Activated naive CD4-positive, alpha-beta T cell treated with anti-CD3 and anti-CD28 coated beads for 36 hours (primary cell): ENCODE measurements at places on chromosomes 5 and 9.
A peak's percentile ranks its signal among the peaks of the same experiment; 100 is the strongest.

GRCh38 chr5:167245868-167246267, 1045.6 kb upstream of the WWC1 start:
- no peak for DNase-seq

DNA sequence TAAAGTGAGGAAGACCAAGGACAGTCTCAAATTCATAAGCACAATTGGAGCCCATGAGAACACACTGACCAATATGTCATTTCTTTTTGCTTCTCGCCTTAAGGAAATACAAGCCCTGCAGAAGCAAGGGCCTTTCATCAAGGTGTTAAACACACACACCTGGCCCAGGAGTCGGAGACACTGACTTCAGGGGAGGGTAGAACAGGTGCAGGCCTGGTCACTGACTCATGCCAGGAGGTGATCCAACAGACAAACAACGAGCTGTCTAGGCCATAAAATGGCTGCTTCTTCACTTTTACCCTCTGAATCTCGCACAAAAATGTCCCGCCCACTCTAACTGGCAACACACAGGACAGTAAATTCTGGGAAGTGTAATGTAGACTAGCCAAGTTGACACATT, 62.7 kb downstream of the RGMB start:
- DNase-seq: no peak

DNA sequence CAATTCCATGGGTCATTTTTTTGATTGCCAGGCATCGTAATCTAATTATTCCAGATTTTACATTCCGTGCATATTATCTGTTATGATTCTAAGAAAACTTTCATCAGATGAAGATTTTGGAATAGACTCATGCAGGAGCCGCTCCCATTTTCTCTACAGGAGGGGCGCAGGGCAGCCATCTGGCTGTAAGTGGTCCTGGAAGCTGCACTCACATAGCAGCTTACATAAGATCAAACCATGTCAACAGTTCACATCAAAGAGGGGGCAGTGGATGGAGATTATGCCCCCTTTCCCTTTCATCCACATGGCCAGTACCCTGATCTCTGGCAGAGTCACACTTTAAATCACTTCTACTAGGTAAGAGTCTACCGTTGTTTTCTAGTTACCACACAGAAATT, 73.3 kb upstream of the PCA3 start:
- DNase-seq: no peak

DNA sequence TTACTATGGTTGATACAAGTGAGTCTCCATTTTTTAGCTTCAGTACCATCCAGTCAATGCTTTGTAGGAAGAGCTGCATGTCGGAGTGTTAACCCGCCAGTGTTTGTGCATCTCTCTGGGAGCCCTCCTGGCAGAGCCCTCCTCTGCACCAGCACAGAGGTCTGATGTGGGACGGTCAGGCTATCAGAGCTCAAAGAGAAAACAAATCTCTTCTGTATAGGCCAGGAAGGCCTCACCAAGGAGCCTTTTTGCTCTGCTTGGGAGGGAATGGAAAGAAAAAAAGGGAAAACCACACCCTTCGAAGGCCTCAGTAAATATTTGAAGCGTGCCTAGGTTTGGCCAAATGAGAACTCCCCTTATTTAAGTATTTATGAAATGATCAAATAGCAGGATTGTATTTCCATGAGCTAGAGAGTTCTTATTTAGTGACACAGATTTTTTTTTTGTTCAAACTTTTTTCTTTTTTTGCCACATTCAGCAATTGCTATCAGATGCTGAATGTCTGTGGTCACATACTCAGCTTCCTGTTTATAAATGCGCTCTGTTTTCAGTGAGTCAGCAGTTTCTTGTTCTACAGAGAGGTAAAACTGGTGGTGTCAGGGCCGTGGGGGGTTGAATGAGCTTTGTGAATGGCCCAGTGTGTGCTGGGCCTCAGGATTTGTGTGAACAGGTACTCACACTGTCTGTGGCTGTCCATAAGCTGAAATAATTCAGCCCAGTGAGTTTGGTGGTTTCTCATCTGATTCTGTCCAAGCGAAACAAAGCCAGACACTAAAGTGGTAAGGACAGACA, 226.6 kb downstream of the SNX18 start:
- peak; percentile 66 for DNase-seq

DNA sequence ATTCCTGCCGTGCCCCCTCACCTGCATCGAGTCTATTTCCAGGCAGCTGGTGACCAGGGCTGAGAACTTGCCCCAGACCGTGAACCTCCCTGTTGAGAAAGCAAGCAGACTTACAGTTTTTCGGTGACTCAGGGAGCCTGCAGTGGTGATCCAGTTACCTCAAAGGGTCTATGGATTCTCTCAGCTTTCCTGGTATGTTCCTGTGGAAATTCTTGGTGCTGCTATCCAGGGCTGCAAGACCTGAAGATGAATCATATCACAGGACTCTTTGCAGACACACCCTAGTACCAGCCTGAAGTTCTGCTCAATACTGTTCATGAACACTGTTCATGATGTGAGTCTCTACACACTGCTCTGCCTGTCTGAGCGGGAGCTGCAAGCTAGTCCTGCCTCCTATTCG, 154.7 kb downstream of the WDR70 start:
- no peak for DNase-seq

GRCh38 chr5:54607006-54607405, 89.4 kb downstream of the SNX18 start:
- DNase-seq: no peak

DNA sequence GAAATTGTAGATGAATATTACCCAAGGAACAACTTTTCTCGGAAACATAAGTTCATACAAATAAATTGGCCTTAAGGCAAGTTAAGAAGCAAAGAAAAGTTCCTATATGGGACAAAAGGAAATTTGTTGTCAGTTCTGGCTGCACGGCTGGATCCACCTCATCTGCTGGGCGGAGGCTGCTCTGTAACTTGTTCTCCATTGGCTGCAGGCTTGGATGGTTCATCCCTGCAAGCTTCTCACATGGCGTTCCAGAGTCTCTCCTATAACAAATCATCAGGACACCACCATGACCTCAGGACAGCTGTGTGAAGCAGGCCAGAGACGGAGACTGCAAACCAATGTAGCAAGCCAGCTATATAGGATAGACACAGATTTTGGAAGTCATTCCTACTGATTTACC, 81.4 kb upstream of the DAB2 start:
- no peak for DNase-seq

DNA sequence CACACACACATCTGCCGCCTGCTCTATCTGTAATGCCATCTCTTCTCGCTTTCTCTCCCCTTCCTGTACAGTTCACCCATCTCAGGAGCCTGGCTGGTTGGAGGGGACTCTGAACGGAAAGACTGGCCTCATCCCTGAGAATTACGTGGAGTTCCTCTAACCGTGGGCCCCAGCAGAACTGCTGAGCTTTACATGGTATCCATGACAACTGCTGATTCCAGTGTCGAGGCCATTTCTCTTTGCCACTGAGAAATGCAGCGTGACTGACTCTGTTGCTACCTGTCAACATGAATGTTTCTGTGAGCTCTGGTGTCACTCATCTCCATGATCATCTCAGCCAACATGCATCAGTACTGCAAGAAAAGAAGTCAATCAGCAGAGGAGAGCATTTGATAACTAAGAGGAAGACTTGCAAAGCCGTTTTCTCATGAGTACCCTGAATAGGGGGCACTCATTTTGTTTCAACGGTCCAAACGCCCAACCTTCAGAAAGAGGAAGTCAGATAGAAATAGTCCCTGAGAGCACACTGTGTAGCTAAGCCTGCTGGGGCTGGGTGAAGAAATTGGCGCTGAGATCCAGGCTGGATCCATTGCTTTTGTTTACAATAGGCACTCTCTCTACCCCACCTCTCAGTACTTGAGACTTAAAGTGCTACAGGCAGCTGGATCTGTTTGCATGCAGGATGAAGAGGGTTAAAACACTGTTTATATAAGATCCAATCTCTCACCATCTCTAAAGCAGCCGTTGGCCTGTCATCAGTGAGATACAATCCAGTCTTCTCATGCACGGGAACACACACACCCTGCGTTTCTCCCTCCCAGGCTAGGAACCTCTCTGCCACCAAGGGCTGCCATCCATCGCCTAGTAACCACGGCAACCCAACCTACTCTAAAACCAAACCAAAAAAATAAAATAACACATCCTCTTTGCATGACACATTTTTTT, 180.9 kb downstream of the NR3C1 start:
- peak; percentile 56 for DNase-seq

DNA sequence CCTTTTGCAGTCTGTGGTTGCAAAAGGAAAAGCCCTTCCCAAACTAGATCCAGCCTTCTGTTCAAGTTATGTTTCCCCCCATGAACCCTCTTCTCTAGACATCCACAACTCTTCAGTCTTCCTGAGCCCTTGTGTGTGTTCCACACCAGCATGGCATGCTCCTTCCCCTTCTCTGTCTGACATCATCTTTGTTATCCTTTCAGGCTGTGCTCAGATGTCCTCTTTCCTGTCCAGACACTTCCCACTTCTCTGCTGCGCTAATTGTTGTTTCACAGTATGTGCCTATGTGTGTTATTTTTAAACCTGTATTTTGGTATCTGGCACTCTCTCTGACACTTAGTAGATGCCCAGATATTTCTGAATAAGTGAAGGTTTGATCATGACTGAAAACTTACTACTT, 38.2 kb downstream of the FOCAD start:
- DNase-seq: no peak

GRCh38 chr9:4591123-4591500, 71.0 kb upstream of the PLPP6 start:
- DNase-seq: no peak

- peak; percentile 13 for DNase-seq
Observed at GRCh38 chr5:88785746-88786565, 97.0 kb downstream of the MEF2C start.

DNA sequence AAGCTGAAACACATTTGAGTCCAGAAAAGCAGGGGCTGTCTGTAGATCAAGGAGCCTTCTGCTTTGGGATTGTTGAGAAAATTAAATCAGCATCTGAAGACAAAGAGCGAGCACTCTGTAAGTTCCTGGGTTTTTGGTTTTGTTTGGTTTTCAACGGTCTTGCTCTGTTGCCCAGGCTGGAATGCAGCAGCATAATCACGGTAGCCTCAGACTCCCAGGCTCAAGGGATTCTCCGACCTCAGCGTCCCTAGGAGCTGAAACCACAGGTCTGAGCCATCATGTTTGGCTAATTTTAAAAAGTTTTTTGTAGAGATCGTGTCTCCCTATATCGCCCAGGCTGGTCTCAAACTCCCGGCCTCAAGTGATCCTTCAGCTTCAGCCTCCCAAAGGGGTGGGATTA, 266.5 kb upstream of the ADAMTS16 start:
- DNase-seq: no peak

GRCh38 chr9:124781967-124782660, 5.2 kb downstream of the OLFML2A start:
- DNase-seq: no peak

- no peak for DNase-seq
Observed at GRCh38 chr5:175113947-175114346, 330.0 kb downstream of the DRD1 start.

GRCh38 chr9:36337865-36338264, 62.2 kb downstream of the RNF38 start:
- no peak for DNase-seq

DNA sequence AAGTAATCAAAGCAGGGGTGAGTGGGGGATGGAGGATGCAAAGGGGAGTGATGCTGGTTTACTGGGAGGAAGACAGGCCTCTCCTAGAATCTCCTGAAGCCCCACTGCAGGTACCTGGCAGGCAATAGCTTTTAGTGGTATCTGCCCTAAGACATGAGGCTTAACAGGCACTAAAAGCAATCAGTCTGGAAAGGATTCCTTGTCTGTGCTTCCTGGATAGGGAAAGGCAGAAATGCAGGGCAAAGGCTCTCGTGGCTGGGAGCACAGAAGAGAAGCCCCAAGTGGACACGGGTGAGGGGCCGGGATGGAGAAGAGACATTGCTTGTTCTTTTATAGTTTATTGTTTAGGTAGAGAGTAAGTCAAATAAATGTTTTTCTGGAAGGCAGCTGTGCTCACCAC, 40.1 kb downstream of the CCNJL start:
- no peak for DNase-seq

- DNase-seq: no peak
Observed at GRCh38 chr9:35909274-35909673, at the start of gene SPAAR. SPAAR (plus strand) TSS chr9:35909490; CDS start chr9:35910464, 974 bp downstream.

- DNase-seq: no peak
Observed at GRCh38 chr9:112072721-112073638, 102.1 kb downstream of the SUSD1 start.

DNA sequence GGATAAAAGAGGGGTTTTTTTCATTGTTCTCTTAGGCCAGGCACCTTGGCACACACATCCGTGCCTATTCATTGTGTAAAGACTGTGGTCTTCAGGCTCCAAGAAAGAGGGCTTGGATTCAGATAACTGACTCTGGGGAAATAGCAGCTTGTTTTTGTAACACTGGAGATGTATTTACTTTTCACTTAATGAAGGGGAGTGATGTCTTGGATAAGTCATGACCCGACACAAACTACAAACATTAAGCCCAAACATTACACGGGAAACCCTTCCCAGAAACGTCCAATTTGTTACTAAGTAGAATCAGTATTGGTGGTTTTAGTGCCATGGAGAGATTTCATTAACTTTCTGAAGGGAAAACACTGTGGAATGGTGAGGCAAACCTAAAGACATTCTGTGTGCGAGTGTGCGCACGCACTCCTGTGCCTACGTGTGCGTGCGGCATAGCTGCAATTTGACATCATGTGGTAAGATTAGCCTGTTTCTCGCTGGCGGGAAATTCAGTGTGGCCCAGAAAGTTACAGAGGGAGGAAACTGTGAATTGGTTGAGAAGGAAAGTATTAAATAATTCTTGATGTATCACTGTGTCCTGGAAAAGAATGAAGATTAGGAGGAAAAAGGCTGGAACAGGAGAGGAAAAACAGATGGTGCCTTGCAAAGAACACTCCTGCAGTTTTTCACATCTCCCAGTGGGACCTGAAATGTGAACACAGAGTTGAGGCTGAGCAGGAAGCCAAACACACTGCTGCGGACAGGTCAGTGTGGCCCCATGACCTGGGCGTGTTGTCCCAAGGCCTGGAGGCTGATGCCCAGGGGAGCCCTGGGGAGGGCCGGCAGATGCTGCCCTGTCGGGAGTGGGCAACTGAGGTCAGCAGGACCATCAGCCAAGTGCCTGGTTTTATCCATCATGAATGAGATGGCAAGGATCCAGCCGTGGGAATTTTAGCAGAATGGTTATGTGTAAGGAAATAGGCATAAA, 108.5 kb downstream of the GAS1 start:
- DNase-seq: no peak

DNA sequence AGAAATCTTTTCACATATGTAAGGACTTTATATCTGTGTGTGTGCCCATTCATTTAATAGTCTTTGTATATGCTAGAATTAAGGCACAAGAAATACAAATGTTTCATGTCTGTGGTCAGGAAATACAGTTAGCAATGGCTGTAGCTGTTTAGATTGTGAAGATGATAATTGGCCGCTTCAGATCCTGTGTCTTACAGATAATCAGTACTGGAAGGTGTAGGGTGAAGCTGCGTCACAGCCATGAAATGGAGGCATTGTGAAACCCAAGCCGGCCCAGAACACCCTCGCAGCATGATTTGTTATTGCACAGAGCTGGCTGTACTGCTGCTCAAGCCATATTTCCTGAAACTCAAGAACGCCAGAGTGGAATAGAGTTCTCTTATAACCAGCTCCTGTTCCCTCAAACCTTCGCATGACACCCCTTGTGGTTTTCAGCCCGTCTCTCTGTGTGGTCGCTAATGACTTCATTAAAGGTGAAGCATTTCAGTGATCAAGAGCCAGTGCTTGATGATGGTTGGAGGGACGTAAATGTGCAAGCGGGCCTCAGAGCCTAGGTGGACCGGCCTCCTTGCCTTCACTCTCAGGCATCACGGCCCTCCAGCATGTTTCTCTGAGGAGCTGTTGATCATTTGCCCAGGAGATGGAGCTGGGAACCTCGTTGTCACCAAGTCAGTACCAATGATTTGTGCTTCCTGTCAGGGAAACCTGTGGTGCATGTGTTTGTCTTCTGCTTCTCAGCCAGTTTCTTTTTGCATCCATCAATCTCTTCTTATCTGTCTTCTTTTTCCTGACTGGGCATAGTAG, 80.1 kb downstream of the F2RL2 start:
- peak; percentile 81 for DNase-seq
